PC-9 (cell line): ENCODE measurements at places on chromosomes 12 and 14.

GRCh38 chr14:99596772-99597171 lies 7.2 kb downstream of the CCDC85C start:
- no peak for DNase-seq

DNA sequence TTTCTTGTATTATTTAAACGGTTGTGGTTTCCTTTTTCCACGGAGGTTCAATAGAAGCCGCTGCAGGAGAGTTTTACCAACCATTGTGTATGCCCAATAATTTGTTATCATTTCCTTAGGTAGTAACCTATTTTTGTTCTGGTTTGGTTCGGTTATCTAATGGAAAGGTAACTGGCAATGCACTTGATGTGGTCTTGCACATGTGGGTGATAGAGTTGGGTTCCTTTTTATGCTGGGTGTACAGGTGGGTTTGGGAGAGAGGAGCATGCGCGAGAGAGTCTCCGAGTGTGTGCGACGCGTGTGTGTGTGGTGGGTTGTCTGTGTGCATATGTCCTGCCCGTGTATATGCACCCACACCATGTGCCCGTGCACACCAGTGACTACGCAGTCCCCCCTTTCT lies 102.7 kb upstream of the FKBP4 start:
- DNase-seq = no peak

DNA sequence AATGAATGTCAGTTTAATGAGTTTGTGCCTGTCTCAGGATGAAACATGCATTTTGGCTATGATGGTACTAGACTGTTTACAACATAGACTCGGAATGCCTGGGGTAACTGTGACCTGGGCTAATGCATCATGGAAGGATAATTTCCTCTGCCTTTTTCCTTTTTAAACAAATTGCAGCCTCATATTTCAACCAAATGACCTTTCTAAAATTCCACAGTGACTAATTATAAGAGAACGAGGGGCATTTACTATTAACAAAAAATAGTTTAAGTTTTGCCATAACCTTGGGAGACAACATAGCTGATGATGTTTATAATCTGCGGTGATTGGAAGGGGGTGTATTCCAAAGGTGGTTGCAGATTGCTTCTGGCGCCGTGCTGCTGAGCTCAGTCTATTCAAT lies 1140.5 kb downstream of the GALC start:
- no peak for DNase-seq

DNA sequence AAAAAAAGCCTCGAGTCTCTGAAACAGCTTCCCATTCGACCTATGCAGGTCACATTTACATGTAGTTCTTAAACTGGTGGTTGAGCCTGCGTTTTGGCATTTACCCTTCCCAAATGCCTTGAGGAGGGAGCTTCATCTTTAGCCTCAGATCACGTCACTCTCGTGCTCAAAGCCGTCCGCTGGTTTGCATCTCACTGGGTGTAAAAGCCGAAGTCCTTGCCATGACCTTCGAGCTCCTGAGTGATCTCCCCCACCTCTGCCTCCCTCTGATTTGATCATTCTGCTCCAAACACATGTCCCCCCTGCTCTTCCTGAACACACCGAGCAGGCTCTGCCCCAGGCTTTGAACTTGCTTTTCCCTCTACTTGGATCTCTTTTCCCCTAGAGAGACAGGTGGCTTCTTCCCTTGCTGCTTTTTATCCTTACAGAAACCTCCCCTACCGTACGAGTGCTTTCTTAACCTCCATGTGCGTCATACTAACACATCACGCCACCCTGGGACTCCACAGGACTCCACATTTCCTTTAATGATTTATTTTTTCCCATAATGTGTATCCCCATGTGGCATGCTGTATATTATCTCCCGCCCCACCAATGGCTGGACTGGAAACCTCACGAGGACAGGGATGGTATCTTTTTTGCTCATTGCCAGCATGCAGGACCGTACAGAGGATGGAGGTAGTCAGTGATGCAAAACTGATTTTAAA lies 610.7 kb downstream of the VRK1 start:
- no peak for DNase-seq

DNA sequence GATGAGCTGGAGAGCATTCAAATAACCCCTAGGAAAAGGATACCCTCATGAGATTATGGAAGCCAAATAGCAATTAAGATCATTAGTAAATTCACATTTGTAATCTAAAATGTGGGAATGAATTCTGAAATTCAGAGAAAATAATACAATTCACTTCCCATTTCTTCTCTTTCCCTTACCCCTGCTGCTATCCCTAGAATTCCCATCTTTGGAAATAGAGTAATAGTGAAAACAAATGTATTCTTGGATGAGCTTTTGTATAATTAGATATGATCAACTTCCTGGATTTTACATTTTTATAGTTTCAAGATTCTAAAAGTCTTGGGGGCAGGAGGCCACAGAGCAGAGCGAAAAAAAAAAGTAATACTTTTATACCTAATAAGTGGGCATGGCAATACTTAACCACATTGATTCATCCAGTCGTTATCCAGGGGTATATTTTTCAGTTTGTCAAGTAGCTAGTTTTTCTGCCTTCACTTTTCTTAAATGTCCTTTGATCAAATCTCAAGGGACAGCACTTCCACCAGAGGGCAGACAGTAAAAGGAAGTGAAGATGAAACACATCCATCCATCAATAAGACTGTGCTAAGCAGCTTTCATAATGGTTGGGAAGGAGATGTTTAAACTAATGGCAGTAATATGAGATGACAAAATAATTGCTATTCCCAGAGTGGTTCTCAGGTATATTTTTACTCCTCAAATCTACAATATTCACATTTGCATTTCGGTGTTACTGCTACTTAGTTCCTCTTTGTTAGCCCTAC lies 401.3 kb downstream of the DIO2 start:
- DNase-seq = peak; percentile 4

- no peak for DNase-seq
Measured at GRCh38 chr14:78074561-78074960, 95.6 kb upstream of the NRXN3 start.

DNA sequence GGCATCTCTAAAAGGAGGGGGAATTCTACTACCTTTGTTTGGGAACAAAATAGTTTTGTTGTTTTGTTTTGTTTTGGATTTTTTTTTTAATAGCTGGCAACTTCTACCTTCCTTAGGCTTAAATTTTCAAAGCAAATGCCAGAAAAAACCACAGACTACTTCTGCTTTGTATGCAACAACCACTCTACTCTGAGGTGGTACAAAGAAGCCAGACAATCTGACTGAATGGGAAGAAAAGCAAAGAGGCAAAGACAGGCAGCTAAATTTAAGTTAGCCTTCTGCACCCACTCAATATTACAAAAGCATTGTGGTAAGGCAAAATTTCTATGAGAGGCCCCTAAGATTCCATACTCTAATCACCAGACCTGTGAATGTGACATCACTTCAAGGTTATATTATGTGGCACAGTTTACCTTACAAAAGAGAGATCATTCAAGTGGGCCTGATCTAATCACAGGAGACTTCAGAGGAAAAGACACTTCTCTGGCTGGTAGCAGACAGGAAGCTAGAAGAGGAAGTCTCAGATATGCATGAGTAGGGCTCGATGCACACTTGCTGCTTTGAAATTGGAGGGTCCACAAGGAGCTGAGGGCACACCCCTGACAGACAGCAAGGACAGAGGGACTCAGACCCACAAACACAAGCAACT lies 566.6 kb downstream of the RPS29 start:
- DNase-seq = no peak

- DNase-seq = no peak
Measured at GRCh38 chr12:45655743-45656142, 73.8 kb upstream of the ARID2 start.

DNA sequence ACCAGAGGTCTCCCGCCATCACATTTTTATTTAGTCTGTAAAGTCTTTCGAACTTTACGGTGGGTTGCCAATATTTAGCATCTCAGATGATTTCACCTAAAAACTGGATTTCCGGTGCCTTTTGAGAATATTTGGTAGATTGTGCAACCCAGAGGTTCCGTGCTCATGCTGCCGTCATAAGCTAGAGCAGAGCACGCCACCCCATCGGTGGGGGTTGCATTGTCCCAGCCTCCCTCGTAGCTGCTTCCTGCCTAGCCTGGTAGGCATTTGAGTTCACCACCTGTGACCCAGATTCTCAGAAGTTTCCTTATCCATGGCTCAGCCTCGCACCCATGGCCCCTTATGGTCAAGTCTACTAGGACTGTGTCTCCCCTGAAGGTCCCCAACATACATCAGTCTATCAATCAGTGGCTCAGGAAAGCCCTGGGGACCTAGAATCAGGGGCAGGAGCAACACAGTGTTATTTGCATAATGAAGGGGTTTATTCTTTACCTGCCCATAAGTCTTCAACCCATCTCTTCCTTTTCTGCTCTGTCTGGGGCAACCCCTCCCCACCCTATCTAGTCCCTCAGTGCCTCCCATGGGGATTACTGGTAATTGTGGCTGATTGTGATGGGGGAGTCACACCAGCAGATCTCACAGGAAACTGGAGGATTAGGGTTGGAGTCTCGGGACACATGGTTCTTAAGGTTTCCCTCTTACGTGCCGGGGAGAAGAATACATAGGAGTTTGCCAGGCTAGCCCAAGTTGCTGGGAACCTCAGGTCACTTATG lies 152.3 kb downstream of the PHETA1 start:
- DNase-seq = no peak

DNA sequence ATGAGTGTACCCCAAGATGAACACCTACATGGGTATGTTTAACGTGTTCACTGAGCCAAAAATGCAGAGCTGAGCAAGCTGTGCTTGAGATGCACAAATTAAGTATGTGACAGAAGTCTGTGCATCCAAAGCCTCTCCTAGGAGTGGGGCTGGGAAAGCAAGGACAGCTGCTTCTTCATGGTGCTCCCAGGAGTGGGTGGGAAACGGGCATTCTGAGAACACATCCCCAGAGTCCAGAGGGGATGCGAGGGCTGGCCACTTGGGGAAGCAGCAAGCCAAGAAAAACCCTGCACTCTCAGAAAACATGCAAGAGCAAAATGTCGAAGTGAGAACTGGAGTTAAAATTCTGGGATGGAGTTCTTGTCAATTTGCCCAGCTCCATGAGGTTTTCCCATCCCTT lies 414.3 kb downstream of the BCAT1 start:
- DNase-seq = no peak

GRCh38 chr12:39048395-39048794 lies 143.0 kb upstream of the CPNE8 start:
- no peak for DNase-seq

- no peak for DNase-seq
Measured at GRCh38 chr14:22668863-22669262, 24.7 kb upstream of the OR6J1 start.

GRCh38 chr14:58464652-58465051 lies 37.1 kb downstream of the KIAA0586 start:
- no peak for DNase-seq

DNA sequence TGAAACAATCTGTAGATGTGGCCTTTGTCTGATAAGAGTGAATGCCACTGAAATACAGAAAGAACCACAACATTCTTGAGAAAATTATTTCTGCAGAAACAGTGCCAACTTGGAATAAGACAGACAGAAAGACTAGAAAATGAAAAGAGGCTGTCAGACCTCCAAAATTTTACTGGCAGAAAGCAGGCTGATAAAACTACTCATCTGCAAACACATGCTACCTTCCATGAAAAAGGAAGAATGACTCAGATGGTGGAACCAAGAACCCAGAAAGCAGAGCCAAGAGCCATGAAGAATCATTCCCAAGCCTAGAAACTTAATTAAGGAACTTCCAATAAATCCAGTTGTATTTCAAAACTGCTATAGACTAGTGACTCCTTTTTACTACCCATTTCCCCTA lies 31.9 kb upstream of the OSBPL8 start:
- DNase-seq = no peak

DNA sequence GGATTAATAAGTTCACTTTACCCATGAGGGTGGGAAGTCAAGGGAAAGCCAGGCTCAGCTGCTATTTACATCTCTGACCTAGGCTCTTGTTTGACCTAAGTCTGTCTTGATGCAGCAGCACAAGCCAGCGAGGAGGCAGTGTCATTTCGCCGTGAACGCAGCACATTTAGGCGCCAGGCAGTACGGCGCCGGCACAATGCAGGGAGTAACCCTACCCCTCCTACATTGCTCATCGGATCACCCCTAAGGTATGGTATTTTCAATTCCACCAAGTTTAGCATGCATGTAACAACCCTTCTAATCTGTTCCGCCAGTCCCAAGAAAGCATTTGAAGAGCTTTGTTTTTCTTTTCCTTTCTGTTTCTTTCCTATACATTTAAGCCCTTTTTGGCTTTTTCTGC lies 81.2 kb downstream of the PCNX1 start:
- no peak for DNase-seq

GRCh38 chr12:62601765-62602164 lies 135.1 kb downstream of the MON2 start:
- no peak for DNase-seq

DNA sequence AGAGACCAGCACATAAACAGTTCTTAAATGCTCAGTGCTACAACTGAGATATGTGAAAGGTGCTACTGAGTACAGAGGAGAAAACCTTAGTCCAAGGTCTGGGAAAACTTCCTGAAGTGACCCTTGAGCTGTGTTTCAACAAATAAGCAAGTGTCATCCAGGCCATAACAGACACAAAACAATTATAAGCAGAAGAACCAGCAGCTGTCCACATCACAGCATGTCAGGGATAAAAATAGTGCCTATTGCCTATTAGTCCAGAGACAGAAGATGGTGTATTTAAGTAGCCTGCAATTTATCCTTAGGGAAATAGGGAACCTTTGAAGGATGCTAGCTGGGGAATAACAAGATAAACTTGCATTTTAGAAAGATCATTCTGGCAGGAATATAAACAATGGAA lies 237.8 kb downstream of the SPTSSA start:
- no peak for DNase-seq

- DNase-seq = no peak
Measured at GRCh38 chr14:23043754-23044153, 1.7 kb downstream of the PSMB11 start.

- DNase-seq = no peak
Measured at GRCh38 chr12:10025236-10025635, 5.2 kb upstream of the CLEC9A start.

GRCh38 chr14:94322648-94323570 lies at the start of gene SERPINA6:
SERPINA6 (minus strand) TSS chr14:94323336; CDS start chr14:94314648, 8,688 bp downstream.
- no peak for DNase-seq

- no peak for DNase-seq
Measured at GRCh38 chr12:113422886-113423669, 898 bp downstream of the SDSL start.

GRCh38 chr14:51824191-51824590 lies 36.2 kb upstream of the GNG2 start:
- no peak for DNase-seq

DNA sequence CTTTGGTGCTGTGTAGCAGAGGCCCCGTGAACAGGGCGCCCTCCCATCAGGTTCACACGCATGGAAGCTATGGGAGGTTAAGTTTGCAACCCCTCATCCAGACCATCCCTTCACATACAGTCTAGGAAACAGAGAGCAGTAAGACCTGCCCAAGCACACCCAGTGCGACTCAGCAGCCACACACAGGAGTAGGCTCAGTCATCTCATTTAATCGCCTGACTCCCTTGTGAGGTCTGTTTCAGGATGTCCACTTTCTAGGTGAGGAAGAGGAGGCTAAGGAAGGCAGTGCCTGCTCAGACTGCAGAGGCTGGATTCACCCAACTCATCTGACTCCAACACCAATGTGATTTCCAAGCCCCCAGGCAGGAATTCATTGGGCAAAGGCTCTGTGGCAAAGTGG lies 11.9 kb downstream of the BDKRB1 start:
- DNase-seq = no peak

GRCh38 chr12:113478351-113479011 lies 6.8 kb upstream of the LHX5 start:
- no peak for DNase-seq
